ENCODE measurements at places on chromosomes 4 and X.

DNA sequence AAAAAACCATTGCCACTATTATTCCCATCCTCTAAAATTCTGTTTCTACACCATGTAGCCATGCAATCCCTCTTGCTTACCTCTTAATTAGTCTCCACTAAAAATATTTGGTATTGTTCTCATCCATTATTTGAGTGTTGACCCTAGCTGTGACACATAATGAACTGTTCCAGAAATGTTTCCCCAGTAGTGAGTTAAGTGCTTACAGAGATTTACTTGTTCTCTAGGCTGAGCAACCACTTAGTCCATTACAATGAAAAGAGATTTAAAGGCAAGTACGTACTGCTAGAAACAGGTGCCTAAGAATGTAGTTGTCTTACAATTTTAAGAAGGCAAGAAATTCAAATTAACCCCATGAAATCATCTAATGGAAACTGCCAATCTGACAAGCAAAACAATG lies 112.7 kb upstream of the PTPN13 start:
- DNase-seq: no peak

DNA sequence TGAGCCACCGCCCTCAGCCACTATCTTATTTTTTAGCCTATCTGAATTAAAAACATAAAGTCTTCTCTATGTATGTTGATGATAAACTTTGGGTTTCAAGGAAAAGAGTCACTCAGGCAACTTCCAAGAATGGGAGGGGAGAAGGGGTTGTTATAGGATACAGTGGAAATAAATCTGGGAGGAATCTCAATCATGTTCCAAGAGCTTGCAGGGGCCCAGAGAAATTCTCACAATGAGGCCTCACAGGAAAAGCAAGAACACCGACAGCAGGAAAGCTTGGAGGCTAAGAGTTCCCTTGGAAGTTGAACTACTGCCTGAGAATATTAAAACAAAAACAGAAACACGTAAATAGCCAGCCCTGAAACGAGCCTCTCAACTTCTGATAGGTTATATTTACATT lies 384.6 kb upstream of the IGFBP7 start:
- DNase-seq: no peak

- DNase-seq: no peak
Observed at GRCh38 chrX:107849747-107850421, 24.2 kb downstream of the MID2 start.

- no peak for DNase-seq
Observed at GRCh38 chrX:1178580-1179057, 33.8 kb downstream of the CRLF2 start.

DNA sequence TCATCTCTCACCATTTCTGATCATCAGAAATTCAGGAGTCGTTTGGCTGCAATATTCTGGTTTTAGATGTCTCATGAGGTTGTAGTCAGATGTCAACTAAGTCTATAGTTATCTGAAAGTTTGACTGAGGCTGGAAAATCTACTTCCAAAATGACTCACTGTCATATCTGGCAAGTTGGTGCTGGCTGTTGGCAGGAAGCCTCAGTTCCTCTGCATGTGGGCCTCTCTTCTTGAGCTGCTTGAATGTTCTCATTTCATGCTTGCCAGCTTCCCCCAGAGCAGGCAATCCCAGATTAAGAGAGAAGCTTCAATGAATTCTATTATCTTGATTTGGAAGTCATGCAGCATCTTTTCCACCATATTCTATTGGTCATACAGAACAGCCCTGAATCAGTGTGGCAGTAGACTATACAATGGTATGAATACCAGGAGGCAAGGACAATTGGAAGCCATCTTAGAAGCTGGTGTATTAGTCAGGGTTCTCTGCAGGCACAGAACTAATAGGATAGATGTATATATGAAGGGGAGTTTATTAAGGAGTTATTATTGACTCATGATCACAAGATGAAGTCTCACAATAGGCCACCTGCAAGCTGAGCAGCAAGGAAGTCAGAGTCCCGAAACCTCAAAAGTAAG lies 46.8 kb upstream of the ELF2 start:
- DNase-seq: no peak

DNA sequence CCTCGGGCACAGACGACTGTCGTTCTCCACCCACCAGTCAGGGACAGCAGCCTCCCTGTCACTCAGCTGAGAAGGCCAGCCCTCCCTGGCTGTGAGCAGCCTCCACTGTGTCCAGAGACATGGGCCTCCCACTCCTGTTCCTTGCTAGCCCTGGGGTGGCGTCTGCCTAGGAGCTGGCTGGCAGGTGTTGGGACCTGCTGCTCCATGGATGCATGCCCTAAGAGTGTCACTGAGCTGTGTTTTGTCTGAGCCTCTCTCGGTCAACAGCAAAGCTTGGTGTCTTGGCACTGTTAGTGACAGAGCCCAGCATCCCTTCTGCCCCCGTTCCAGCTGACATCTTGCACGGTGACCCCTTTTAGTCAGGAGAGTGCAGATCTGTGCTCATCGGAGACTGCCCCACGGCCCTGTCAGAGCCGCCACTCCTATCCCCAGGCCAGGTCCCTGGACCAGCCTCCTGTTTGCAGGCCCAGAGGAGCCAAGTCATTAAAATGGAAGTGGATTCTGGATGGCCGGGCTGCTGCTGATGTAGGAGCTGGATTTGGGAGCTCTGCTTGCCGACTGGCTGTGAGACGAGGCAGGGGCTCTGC lies 7.9 kb upstream of the MSANTD1 start:
- DNase-seq: no peak

DNA sequence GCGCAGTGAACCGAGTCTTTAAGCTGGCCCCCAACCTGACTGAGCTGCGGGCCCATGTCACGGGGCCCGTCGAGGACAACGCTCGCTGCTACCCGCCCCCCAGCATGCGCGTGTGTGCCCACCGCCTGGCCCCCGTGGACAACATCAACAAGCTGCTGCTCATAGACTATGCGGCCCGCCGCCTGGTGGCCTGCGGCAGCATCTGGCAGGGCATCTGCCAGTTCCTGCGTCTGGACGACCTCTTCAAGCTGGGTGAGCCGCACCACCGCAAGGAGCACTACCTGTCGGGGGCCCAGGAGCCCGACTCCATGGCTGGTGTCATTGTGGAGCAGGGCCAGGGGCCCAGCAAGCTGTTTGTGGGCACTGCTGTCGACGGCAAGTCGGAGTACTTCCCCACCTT lies 2.2 kb downstream of the PLXNA3 start:
- DNase-seq: no peak

- no peak for DNase-seq
Observed at GRCh38 chr4:108646706-108647105, 3.7 kb upstream of the OSTC start.

DNA sequence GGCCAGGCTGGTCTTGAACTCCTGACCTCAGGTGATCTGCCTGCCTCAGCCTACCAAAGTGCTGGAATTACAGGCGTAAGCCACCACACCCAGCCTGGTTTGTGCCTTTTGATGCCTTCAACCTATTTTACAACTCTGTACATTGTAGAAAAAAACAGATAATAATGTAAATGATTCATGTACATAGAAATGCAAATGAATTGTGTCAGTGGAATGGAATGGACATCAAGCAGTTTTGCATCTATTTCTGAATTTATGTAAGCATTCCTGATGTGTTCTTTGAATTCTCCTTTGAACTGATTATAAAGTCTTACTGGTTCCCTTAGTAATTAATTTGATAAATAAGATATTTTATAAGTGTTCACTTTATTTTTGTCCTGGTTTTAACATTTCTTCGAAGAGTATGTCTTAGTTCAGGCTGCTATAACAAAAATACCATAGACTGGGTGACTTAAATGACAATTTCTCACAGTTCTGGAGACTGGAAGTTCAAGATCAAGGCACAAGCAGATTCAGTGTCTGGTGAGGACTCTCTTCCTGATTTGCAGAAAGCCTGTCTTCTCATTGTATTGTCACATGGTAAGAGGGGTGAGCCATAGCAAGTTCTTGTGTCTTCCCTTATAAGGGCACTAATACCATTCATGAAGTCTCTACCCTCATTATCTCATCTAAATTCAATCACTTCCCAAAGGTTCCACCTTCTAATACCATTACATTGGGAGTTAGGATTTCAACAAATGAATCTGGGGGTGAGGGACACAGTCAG lies 162.2 kb upstream of the S100G start:
- DNase-seq: no peak

DNA sequence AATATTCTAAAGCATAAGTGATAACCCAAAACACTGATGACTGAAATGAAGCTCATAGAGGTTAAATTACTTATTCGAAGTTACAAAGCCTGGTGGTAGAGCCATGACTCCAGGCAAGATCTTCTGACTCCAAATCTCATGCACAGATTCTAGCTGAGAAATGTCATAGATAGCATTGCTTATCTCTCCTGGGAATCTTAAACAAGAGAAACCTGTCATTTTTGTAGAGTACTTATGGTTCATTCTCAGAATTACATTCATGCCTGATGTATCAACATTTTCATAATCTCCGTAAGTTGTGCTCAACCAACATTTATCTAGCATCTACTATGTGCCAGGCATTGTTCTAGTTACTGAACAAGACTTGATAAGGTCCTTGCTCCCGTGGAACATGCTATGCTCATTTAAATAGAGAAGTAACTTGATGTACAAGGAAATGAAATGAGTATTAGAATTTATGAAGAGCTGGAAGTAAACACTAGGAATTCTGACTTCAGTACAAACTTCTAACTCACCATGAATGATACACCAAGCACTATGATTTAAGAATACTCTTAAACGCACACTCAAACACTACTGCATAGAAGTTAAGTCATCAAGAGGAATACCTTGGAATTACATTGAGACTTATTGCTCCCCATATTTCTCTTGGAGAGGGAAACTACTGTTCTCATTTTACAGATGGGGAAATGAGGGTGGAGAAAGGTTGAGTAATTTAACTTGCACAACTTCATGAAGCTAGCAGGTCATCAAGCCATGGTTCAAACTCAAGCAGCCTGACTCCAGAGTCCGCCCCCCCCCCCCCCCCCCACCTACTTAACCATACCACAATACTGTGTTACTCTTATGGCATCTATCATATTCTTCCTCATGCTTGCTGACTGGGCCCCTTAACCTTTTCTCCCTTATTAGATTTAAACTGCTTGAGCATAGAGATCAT lies 45.4 kb downstream of the MBNL3 start:
- DNase-seq: no peak

- DNase-seq: no peak
Observed at GRCh38 chr4:55346851-55347255, 811 bp downstream of the SRD5A3 start.

- DNase-seq: no peak
Observed at GRCh38 chr4:40445671-40446070, 110.5 kb downstream of the CHRNA9 start.

DNA sequence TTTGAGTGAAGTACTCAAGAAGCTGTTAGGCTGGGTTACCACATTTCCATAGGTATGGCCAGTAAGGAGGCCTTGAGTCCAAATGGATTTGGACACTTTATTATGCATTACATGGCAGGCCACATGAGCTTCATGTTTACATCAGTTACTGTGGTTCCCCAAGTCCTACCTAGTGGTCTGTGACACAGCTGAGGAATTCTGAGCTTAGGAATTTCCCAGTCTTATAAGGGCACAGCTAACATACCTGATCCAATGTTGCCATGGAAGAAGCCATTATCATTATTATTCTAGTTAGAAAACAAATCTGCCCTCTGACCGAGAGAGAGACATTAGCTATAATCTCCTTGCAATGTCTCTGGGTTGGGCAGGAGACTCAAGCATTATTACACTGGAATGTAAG lies 174.4 kb upstream of the NUDT10 start:
- DNase-seq: no peak

DNA sequence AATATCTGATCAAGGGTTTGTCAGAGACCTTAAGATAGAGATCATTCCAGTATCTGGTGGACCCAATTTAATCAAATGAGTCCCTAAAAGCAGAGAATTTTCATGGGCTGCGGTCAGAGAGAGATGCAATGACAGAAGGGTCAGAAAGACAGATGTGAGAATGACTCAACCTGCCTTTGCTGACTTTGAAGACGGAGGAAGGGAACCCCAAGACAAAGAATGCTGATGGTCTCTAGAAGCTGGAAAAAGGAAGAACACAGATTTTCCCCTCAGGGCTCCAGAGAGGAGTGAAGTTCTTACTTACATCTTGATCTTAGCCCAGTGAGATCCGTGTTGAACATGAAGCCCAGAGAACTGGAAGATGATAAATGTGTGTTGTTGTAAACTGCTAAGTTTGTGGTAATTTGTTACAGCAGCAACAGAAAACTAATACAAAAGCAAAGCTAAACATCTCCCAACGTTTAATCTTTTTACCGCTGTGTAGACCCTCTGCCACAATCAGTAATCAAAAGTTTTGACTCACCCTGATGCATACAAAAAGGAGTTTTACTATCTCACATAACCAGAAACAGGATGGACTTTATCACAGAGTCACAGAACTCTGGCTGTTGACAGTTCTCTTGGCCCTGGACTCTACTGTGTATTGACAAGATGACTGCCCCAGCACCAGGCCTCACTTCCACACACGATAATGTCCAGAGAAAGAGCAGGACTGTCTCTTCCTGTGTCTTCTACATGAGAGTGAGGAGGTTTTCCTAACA lies 70.2 kb upstream of the MAGEB2 start:
- no peak for DNase-seq
